ENCODE measurements at places on chromosomes 1 and 21.

- DNase-seq: no peak
These were observed 93.2 kb downstream of the CTH start for GRCh38 chr1:70504176-70504820.

DNA sequence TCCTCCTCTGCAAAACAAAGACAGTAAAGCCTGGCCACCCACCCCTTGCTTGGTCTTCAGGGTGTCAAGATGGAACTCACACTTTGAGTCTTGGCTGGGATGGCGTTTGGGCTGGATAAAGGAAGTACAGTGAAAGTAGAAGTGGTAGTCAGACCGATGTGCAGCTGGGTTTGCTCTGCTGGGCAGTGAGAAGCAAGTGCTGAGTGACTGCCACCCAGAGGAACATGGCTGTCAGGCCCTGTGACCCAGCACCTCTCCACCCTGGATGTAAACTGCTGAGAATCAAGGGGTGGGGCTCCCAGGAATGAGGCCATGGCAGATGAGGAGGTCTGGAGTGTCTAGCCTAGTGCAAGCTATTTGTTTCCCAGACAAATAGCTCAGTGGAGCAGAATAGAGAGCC is 51.2 kb downstream of the POFUT2 start:
- DNase-seq: no peak

GRCh38 chr21:39576518-39577128 is 36.1 kb upstream of the B3GALT5 start:
- DNase-seq: no peak

DNA sequence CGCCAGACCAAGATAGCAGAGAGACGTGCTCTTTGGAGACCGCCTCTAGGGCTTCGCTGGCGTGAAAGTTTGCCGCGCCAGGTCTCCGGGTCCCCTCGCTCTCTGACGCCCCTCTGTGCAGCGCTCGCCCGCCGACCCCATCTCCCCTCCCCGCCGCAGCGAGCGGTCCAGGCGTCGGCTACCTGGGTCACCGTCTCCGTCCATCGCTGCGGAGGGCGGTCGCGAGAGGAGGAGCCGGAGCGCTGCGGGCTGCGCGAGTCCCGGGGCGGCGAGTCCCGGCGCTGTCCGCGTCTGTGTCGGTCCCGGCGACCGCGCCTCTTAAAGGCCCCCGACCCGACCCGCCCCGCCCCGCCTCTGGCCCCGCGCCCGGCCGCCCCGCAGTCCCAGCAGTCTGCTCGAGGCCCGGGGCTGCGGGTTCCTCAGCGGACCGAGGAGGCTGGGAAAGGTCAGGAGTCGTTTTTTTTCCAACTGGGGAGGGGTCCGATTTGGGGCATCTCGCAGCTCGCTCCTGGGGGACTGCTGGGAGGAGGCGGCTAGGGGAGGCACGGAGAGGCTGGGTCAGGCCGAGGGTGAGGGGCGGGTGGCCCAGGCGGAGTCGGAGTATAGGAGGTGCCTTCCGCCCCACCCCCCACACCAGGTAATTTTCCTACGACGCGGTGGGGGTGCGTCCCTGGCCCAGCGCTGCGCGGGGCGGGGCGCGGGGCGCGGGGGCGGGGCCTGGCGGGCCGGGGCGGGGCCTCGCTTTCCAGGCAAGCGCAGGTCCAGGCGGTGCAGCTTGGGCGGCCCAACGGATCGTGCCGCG is at the start of the genes FBXO2 and FBXO44:
TSS of gene FBXO2 (minus strand) at position 293 of the 802 bp plus-strand sequence. CDS start at position 204, 89 bp downstream.
TSS of gene FBXO44 (plus strand) at position 741 of the 802 bp plus-strand sequence. CDS start 959 bp downstream, outside the sequence.
- DNase-seq: peak; percentile 51

DNA sequence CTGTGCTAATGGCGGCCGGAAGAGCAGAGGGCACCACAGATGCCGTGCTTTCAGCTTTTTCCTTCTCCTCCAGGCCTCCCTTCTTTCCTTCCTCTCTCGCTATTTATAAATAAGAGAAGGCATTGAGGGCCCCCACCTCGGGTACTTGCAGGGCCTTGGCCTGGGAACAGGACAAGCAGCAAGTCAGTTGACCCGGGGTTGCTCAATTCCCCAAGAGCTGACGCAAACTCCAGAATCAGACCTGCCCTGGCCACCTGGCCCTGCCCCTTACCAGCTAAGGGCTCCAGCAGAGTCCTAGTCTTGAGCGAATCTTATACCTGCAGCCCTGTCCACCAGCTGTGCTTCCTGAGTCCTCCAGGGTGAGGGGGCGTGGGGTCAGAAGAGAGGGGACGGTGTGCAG is 13.5 kb downstream of the TNFRSF1B start:
- DNase-seq: no peak

- DNase-seq: no peak
These were observed 35.9 kb upstream of the ZFP69B start for GRCh38 chr1:40414331-40414730.

DNA sequence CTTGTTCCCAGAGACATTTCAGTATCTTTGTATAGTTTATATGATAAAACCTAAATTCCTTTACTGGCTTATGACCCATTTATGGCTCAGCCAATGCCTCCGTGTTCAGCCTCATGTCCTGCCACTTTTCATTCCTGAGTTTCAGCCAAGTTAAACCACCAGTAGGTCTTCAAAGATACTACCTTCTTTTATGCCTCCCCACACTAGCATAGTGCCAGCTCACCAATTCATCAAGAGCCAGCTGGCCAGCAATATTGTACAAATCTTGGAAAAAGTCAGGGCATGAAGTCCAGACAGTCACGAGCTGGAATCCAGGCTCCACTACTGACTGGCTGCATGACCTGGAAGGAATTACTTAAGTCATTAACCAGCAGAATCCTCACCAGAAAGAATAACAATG is 446.0 kb downstream of the GPATCH2 start:
- no peak for DNase-seq

- DNase-seq: no peak
These were observed 260.8 kb downstream of the GPATCH2 start for GRCh38 chr1:217369996-217370551.

All from stimulated activated CD4-positive, alpha-beta T cell treated with anti-CD3 and anti-CD28 coated beads, TNF-alpha, amount 100 ng/mL, for 48 hours (primary cell).